ENCODE measurements at places on chromosomes 7 and 10.

DNA sequence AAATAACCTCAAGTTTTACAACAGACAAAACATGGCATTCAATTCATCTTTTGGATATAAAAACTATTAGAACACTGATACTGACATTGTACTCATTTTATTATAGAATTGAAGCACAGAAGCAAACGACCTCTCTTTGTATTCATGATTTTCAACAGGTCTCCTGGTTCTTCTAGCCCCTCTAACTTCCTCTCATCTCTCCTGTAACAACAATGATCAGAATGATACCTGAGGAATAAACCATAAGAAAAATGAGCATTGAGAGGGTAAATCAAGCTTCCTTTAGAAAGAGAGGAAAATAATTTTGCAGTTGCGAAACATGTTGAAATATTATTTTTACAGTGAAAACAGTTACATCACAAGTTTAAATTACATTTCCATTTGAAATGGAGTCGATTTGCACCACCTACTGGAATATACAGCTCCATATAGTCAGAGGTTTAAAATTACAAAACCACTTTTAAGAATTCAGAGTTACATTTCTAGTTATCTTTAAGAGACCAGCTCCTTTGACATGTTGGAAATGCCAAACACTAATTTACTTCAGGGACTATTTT is 17.5 kb upstream of the TEX36 start:
- no peak for DNase-seq

DNA sequence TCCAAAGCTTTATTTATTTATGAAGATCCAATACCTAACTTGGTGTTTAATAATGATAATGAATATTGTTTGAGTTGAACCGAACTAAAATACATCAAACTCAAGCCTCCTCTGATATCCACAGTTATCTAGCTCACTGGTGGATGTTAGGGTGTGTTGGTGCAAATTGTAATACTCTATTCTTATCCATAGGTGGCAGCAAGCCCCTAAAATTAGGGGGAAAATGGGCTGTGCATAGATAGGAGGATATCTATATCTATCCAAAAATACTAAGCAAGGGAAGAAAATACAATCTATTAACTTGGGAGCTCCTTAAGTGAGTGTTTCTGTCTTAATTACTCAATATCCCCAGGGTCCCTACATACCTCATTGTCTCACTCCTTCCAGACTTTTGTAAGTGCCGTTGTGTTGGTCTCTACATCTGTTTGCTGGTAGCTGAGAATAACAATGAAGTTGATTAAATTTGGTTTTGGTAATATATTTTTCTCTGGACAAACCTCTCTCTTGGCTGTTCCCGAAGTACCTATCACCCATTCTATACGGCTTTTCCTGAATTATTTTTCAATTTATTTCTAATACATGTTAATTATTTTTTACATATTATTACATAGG is 55.0 kb upstream of the VWDE start:
- DNase-seq: peak; percentile 51

GRCh38 chr10:93921338-93921737 is 27.6 kb downstream of the SLC35G1 start:
- peak; percentile 15 for DNase-seq

DNA sequence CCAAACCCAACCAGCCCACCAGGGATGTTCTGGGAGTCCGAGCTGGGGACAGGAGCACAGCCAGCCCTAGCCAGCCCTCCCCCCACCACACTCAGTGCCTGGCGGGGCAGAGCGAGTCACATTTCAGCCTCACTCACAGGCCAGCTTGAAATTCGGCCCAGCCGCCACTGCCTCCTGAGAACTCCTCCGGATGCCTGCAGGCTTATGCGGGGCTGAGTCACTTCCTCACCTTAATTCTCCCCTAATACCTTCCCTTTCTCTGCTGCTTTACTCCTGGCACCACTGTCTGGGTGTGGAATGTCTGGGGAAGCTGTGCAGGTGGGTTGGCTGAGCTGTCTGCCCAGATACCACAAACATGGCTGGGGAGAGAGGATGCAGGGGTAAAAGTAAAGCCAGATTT is 22.6 kb upstream of the DLG5 start:
- no peak for DNase-seq

- DNase-seq: no peak
Observed at GRCh38 chr7:44824894-44825526, 22.9 kb downstream of the H2AZ2 start.

DNA sequence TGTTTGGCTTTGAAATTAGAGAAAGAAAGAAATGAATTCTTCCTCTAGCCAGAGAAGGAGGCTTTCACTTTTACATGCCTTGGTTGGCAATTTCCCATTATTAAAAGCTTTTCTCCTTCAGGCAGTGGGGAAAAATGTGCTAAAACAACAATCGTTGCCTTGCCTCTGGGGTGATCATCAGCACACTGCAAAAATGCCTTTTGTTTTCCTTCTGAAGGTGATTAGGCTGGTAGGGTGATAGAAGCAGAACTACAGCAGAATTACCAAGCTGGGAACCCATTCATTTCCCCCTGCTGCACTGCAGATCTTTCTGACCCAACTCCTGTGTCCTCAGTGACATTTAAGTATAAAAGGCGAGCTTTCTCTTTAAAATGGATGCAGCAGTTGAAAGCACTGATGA is 22.2 kb downstream of the ANK3 start:
- DNase-seq: peak; percentile 10

DNA sequence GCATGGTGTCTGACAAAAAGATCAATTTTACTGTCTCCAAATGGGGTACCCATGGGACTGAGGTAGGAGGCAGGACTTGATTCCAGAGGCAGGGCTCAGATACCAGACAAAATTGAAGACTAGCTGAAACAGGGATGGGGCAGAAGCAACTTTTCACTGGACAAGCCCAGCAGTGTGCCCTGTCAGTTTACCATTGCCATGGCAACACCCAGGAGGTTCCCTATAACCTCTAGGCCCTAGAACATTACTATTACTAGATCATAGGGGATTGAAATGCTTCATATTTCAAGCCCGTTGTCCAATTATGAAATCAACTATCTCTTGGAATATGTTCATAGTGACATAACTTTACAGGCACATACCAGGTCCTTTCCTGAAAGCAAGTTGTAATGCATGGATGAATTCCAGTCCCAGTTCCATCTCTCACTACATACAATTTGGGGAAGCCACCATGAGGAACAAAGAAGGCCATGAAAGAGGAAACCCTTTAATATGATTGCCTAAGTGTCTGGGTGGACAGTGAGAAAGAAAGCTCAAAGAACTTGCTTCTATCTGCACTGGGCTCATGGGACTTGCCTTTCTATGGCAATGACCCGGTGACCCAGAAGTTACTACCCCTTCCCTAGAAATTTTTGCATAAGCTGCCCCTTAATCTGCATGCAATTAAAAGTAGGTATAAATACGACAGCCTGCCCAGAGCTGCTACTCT is 557.9 kb downstream of the KCNMA1 start:
- DNase-seq: no peak
